ENCODE measurements at places on chromosomes 2 and 18.

DNA sequence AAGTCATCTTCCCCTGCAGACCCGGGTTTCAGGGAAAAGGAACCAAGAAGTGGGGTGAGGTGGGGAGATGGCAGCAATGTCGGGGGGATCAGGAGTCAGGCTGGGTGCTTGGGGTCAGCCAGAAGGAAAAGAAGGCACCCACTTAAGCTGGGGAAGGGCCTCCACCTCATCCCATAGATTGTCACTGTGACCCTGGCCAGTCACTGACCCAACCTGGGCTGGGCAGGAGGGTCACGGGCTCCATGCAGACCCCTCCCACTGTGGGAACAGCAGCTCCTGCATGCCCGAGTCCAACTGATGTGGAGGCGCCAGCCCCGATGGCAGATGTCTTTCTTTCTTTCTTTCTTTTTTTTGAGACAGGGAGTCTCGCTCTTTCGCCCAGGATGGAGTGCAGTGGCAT is 53.6 kb upstream of the HAAO start:
- no peak for DNase-seq

DNA sequence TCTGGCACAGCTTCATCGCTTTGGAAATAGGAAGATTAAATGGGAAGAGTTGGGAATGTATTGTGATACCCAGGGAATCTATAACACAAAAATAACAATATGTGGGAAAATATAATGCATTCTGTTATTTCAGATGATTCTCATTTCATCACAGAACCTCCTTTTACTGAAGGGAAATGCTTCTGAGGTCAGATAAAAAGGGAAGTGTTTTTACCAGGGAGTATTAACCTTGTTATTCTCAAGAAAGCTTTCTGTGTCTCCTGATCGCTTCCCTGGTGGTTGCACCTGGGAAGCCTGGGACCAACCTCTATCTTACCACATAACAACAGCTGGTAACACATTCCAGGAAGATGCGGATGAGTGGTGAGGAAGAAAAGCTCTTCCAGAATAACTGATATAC is 47.2 kb downstream of the SCG2 start:
- DNase-seq = no peak

DNA sequence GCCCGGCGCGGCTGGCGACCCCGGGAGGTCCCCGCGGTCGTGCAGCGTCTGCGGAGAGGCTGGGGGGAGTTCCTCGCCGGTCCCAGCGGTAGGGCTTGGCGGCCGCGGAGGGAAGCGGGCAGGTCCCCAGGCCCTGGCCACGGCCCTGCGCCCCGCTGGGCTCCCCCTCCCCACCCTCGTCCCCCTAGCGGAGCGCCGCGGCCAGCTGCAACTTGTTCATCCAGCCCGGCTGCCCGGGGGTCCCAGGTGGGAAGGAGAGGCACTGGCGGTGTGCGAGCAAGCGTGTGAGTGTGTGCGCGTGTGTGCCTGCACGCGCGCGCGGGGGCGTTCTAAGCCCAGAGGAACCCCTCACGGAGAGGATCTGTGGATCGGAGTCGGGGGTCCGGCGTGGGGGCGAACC is 1.3 kb downstream of the PTPRM start:
- DNase-seq = no peak

DNA sequence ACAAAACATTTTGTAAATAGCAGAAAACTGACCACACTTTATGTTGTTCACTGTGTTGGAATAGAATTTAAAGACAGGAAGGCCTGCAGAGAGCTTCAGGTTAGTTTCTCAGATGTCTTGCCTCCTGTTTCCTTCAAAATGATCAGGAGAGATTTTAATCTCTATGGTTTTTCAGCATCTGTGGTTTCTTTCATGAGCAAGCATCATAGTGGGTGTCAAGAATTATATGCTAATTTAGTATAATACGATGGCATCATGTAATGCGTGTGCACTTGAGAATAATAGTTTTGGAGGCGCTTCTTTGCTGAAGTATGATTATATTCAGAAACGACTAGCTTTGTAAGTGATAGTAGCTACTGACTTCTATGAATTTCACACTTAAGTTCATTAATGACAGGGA is 149.9 kb downstream of the PLCL1 start:
- DNase-seq = no peak

- no peak for DNase-seq
Observed at GRCh38 chr2:138486363-138487198, 15.0 kb upstream of the SPOPL start.

DNA sequence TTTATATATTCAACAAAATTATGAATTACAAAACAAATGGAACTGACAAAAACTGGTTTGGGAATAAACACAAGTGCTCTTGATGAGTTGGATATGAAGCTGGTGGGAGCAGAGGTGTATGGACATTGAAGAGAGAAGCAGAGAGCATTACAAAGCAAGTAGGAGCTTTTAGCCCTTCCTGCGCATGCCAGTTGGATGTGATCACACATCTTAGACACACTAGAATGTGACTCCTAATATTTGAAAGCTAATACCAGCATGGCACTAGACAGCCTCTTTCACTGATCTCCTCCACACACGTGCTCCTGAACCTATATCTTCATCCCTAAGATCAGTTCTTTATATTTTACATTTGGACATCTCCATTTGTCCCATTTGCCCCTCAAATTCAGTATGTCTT is 298.1 kb downstream of the MTX2 start:
- DNase-seq = no peak

DNA sequence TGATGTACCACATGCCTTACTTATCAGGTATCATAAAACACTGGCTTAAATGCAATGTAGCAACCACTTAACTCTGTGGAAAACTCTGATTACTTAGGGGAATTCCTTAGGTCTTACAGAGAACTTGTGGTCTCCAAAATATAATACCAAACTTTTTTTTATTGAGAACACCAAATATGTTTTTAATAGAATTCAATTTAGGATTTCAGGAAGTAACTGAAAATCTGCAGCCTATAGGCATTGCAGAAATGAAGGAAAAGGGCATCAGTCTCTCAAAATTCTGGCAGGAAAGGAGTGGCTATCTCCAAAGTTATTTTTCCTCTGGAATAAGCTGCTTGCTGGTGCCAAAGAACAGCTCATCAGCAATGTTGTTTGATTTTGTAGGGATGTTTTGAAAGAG is 105.3 kb upstream of the UGP2 start:
- DNase-seq = no peak

Data from activated CD4-positive, alpha-beta memory T cell treated with anti-CD3 and anti-CD28 coated beads for 36 hours (primary cell).